ENCODE measurements at places on chromosomes 6 and 20.

DNA sequence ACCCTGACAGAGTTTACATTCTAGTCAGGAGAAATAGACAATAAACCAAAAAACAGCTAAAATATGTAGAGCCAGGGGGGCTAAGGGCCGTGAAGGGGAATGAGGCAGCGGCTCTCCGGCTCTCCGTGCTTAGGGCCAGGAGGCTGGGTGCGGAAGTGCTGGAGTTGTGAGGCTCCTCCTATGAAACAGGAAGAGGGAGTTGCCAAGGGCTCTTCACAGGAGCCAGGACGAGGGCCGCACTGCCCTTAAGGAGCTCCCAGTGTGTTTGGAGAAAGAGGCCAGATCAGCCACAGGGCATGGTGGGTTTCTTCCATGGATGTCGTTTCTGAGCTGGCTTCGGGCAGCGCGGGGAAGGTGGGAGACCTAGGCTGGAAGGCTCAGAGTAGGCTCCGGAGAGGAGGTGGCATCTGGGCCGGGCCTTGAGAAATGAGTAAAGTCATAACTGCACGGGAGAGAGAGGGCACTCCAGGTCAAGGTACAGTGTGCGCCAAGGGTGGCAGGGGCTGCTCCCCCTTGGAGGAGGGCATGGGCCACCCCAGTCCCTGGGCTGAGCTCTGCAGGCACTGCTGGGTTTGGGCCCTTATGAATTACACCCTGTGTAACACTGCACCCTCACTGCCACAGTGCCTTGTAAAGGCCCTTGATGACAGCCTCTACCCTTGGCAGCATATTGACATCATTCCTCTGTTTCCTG is 20.8 kb upstream of the MLN start:
- peak; percentile 69 for DNase-seq

DNA sequence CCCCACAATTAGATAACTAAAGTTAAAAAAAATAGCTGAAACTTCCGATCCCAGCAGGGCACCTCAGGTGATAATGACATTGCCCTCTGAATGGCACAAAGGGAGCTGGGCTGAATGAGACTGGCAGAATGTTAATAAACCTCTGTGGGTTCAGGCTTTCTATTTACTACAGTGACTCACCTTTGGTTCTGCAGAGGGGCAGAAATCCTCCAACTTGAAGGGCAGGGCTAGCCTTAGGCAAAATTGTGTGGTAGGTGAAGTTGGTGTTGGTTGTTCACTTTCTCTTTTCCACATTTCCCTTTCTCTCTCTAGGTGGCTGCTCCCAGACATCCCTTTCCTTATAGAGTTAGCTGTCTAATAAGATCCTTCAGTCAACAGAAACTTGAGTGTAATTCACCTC is 625.2 kb downstream of the EPM2A start:
- no peak for DNase-seq

DNA sequence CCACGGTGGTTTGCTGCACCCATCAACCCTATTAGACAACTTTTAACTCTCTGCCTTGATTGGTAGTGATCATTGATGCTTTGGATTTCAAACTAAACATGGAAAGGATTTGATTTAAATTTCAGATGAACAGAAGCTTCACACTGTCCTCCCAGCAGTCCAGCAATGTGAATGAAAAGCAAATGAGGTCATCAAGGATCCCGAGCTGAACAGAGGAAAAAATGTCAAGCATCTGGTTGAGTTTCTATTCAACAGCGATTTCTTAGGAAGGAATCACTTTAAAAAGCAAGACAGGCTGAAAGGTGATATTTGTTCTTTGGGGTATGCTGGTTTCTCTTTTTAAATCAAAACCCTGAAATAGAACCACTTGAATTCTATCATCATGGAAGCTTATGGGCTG is 10.6 kb upstream of the SAMD3 start:
- peak; percentile 57 for DNase-seq

GRCh38 chr20:59948828-59949720 is 8.9 kb downstream of the FAM217B start:
- DNase-seq, result peak; percentile 60

GRCh38 chr6:76770281-76770680 is 693.0 kb downstream of the HTR1B start:
- DNase-seq, result peak; percentile 14
